Thoracic aorta (tissue), 2 donors: ENCODE measurements at places on chromosomes 13 and 19.

DNA sequence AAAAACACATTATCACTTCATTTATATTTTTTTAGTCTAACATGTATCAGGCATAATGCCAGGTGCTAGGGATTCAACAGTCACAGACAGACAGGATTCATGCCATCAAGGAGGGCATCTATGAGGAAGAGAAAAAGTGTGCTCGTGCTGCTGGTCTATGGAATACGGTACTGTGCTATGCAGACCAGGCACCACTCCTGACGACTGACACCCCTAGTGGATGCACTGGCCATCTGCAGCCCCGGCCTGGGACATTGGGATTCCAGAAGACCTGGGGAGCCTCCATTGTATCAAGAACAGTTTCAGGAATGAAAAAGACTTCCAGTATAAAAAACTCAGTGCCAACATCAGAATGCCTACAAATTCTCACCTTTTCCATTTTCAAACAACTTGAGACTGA lies 94.0 kb downstream of the KLF12 start:
- no peak for DNase-seq

GRCh38 chr13:34620862-34621261 lies 321.2 kb upstream of the NBEA start:
- no peak for DNase-seq

DNA sequence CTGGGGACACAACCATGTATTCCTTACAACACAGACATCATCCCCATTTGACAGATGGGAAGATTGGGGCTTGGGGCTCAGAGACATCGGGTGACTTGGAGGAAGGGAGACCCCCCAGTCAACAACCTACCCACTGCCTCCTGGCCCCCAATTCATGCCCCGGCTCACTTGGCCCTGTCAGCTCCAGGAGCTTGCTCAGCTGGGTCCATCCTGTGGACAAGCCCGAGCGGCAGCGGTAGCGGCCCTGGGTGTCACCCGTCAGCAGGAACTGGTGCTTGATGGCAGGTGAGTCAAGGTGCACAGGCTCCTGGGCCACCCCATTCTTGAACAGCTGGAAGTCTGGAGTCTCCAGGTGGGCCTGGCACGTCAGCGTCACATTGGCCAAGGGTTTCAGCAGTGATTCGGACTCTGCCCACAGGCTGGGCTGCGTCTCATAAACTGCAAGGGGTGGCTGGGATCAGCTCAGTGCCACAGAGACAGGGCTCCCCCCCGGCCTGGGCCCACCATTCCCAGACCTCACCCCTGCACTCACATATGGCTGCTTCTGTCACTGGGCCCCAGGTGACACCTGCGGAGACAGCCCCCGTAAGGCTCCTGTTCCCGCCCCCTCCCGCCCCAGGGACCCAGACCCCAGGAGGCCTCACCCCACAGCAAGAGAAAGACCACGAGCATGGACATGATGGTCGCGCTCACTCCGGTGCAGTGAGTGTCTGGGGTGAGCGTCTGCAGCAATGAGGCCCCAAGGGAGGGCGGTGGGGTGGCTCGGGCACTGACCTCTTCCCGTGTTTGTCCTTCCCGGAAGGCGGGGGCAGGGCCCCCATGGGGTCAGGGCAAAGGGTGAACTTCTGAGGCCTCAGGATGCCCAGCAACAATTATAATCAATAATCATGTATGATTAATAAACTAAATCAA lies at the start of gene A1BG:
Gene A1BG, minus strand, starts transcription at position 733 of the 912 bp plus-strand sequence. Its CDS starts 55 bp downstream, at position 678.
- DNase-seq = no peak

DNA sequence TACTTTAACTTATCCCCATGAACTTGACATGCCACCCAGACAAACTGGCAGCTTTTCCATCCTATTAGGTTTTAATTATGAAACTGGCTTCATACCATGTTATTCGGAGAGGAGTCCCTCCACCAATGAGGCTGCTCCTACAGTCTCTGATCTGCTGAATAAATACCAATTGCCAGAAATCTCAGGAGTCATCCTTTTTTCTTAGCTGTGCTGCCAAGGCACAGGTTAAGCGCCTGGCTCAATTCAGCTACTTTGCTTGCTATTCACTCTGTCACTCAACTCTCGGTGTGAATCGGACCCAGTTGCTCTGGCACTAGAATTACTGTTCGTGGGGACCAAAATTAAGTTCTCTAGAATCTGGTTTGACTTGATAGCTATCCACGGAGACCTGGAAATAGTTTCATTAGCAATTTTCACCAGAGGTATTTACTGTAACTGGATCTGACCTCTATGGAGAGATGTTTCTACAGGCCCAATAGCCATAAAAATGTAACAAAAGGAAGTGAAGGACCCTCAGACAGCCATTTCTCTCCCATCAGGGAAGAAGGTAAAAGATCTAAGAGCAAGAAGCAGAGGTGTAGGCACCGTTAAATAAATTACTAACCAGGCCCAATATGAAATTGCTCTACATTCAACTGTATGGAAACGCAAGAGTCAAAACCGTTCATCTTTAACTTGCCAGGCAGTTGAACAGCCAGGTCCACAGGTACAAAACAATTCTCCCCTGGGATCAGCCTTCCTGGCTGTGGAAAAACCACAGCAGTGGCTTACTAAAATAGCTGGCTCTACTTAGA lies 5.4 kb downstream of the ZC3H4 start:
- no peak for DNase-seq

DNA sequence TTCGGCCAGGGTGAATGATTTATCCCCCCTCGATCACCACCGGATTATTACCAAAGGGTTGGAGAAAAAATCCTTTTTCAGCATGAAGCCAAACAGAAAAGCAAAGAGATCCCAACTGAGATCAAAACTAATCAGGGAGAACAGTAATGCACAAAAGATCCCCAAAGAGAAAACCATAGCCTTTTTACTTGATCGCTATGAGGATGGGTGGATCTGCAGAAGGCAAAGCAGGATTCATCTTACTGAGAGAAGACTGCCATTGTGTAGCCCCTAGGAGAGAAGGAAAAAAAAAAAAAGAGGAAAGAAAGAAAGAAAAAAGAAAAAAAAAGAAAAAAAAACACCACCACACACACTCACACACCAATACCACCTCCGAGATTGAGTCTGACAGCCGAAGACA lies at the start of gene FGF14:
Gene FGF14, minus strand, starts transcription at position 283 of the 400 bp plus-strand sequence.
- DNase-seq = no peak

- DNase-seq = no peak
Observed at GRCh38 chr19:14786421-14786851, 8.1 kb upstream of the ADGRE2 start.

- peak; percentile 0 for DNase-seq
Observed at GRCh38 chr19:5150902-5151741, 182.2 kb downstream of the KDM4B start.

DNA sequence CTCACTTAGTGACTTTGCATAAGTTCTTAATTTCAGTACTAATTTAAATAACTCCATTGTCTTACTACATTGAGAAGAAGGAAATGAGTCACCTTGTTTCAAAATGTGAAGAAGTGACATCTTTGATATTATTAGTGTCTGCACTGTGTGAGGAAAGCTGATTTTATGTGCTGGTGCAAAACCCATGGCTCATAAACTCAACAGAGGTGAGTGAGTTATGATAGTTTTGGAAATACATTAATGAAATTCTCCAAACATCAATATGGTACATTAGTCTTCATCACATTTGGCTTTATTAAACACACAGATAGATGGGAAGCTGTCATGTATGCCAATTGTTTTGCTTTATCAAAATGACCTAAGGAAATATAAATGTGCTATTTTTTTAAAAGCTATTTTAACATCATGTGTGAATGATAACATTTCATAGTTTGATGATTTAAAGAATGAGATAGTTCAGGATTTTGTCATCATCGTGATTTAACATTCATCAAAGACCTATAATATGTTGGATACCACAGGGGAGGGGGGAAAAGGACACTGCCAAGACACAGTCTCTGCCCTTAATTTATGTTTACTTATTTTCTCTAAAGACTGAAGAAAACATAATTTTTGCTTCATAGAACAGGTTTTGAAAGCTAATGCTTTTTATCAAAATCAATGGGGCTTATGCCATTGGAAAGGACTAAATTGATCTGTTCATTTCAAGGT lies 902.3 kb upstream of the SLITRK1 start:
- no peak for DNase-seq

- DNase-seq = no peak
Observed at GRCh38 chr13:97528518-97528917, 94.5 kb downstream of the RAP2A start.

GRCh38 chr13:88456151-88456550 lies 785.0 kb downstream of the SLITRK5 start:
- no peak for DNase-seq

DNA sequence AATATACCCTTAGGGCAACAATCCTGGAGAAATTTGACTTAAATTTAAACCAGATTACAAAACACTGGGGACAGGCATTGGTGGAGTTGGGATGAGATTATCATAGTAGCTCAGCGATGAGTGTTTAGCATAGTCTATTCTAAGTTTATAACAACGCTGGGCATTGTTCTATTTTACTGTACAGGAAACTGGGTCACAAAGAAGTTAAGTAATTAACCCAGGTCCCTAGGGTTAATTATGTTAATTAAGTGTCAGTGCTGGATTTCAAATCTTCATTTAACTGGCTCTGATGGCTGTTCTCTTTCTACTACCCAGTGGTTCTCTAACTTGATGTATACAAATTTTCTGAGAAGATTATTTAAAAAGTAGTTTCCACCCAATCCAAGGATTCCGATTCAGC lies 388.9 kb downstream of the KCNRG start:
- DNase-seq = no peak

DNA sequence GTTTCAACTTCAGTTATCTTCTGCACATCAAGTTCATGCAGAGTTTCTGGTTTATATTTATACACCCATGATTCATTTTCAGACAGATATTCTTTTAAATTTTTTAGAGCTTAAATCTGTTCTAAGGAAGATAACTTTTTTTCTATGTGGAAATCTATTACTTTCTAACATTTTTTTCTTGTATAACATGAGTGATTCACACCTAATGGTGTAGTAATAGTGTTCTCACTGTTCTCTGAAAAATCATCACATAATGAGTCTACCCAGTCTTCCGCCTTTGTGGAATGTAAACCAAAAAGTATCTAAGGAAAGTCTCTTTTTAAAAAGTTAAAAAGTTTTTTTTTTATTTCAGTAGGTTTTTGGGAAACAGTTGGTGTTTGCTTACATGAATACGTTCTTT lies 70.8 kb downstream of the FNDC3A start:
- DNase-seq = no peak

DNA sequence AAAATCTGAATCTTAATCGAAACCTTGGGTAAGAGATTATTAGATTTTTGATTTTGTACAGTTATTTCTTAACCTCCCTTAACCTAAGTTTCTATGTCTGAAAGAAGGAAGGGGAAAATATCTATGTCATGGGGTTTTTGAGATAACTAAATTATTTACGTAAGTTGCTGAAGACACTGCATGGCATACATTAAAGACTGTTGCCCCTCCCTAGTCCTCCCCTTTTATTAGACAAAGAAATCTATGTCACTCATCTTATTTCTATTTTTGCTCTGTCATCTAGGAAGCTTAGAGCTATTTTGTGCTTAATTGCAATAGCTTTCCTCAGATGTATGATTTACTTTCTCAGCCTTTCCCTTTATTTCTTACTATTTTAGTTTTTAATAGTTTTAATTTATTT lies 15.0 kb downstream of the COG6 start:
- DNase-seq = no peak

DNA sequence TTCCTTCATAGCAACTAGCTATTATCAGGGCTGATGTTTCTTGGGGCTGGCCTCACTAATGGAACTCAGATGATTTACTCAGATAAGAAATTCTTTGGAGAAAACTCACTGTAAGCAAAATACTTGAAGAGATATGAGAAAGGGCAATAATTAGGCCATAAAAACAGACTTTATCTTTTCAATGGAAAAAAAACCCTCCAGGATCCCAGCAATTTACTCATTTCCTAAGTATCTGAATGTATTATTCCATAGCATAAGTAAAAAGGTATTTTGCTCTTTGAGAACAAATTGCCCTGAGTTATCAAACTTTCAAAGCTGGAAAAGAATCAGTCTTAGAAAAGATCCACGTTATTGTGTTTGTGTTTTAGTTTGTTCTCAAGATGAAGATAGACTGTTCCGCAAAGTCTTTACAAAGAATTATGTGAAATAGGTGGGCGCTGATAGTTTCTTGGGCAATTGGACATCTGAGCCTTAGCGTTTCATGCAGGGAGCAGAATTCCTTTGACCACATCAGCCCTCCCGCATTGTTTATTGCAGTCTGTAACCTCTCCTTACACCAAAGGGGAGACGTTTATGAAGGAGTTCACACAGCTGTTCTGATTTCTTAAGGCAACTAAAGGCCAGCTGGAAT lies 29.1 kb upstream of the CSNK1A1L start:
- DNase-seq = no peak

- no peak for DNase-seq
Observed at GRCh38 chr13:46656786-46657185, 103.8 kb downstream of the LRCH1 start.

DNA sequence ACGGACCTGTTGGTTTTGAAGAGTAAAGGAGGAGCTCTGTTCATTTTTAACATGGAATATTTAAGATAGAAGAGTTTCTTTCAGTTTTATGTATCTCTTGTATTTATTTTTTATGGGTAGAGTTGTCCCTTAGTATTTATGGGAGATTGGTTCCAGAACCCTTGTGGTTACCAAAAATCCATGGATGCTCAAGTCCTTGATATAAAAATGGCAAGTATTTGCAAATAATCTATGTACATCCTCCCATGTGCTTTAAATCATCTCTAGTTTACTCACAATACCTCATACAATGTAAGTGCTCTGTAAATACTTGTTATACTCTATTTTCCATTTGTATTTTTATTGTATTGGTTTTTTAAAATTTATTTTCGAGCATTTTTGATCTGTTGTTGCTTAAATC lies 63.1 kb downstream of the TM9SF2 start:
- DNase-seq = no peak

DNA sequence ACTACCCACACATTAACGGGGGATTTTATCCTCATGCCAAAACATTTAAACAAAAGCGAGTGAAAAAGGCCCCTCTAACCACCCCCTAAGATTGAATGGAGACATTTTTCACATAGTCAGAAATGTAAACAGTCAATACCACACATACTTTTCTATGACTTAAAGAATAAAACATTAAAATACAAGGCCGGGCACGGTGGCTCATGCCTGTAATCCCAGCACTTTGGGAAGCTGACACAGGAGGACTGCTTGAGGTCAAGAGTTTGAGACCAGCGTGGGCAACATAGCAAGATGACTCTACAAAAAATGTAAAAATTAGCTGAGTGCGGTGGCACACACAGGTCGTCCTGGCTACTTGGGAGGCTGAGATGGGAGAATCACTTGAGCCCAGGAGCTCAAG lies 47.3 kb downstream of the MPHOSPH8 start:
- DNase-seq = no peak

DNA sequence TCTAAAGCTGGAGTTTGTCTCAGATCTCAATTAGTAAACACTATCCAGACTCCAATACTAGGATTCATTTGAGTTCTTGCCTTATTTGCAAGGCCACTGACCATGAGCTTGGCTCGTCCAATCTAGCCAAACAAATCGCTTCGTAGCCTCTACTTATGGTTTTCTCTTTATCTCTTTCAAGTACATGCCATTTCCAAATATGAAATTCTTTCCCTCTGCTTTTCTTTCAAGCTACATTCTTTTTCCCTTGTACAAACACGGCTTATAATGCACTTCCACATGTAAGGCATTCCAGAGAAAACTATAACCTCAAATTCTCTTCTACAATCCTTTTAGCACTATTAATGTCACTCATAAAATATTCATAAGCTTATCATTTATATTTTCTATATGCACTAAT lies 10.9 kb upstream of the N4BP2L1 start:
- DNase-seq = no peak

- no peak for DNase-seq
Observed at GRCh38 chr13:69755101-69755500, 352.5 kb upstream of the ATXN8OS start.
